MCF 10A (cell line): ENCODE measurements at places on chromosomes 3 and 15. TPM values are rescaled to one million over a fixed set of nuclear protein-coding genes. Genes with fewer than 3 reads are reported as not detected.

Gene POU1F1
- not detected in 2 replicates for total RNA-seq

Gene DVL3
- 73.4 and 74.5 TPM in 2 replicates for total RNA-seq

Gene USP19
- total RNA-seq = 39.3 and 51.4 TPM in 2 replicates

Gene USP13
- total RNA-seq = 9.7 and 11.6 TPM in 2 replicates

Gene UPK1B
- not detected in 2 replicates for total RNA-seq

Gene AGTR1
- total RNA-seq = not detected in 2 replicates

DNA sequence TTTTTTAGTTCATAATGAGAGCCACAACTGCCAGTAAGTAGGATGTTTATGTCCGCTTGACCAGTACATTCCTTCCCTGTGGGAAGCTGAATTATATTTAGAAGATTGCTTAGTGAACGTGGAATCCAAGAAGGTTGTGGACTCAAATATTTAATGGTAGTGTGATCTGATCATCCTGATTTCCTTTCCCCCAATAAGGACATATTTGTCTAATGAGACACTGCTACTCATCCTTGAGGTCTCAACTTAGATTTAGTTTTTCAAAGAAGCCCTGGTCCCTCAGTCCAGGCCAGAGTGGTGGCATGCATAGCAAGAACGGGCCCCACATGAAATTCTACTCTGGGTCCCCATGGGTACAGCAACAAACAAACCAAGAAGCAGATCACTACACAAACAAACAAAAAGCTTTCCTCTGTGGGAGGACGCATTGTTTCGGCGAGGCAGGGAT is 60.8 kb downstream of the USP13 start:
- no peak for DNase-seq
- H3K4me1 ChIP-seq = no peaks in the 10 kb centered on the region
- H3K4me3 ChIP-seq = no peak overlapping the region
- peaks cover 25% of the 10 kb centered on the region for H3K36me3 ChIP-seq
- H3K27me3 ChIP-seq = no peaks in the 10 kb centered on the region
- no peak overlapping the region for H3K27ac ChIP-seq

DNA sequence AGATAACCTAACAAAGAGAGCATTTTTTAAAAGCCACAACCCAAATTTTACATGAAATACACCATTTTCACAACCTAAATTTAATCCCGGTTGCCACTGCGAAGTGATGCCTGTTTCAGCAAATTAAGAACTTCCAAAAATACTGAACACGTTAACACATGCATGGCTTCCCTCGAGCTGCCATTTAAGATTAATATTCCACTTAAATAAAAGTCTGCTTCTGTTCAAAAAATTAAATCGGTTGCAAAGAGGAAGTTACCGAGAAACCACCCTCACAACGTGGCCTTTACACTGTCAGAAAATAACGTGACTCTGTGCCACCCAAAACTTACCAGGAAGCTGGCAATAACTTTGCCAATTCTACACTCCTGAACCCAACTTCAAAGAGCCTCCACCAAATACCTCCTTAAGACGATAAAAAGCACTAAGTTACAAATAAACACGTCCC is 1.2 kb downstream of the TBL1XR1 start:
- peak overlapping the region; percentile 89 for H3K27ac ChIP-seq
- H3K4me1 ChIP-seq = peaks cover 28% of the 10 kb centered on the region
- H3K27me3 ChIP-seq = no peaks in the 10 kb centered on the region
- H3K4me3 ChIP-seq = peak overlapping the region; percentile 97
- peak; percentile 29 for DNase-seq

- no peak overlapping the region for H3K27ac ChIP-seq
- no peak for DNase-seq
- H3K4me1 ChIP-seq = no peaks in the 10 kb centered on the region
- H3K4me3 ChIP-seq = no peak overlapping the region
- H3K36me3 ChIP-seq = no peaks in the 10 kb centered on the region
These were observed 270.3 kb upstream of the RORA start for GRCh38 chr15:61499376-61499775.

DNA sequence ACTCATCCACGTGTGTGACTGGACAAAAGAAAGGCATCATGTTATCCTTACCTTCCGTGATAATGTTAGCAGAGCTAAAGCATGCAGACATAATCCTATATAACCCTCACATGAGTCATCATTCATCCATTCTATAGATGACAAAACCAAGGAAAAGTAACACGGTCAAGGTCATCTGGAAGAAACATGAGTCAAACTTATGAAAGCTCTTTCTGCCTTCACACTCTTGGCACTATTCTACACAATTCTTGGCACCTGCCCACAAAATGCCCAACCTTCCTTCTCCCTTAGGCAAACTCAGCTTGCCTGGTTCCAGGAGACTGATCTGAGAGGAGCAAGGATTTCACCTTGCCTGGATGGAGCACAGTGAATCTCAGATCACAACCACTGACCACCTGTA is 66.9 kb downstream of the PRICKLE2 start:
- peaks cover 35% of the 10 kb centered on the region for H3K4me1 ChIP-seq
- H3K27ac ChIP-seq = peak overlapping the region; percentile 39
- no peaks in the 10 kb centered on the region for H3K27me3 ChIP-seq
- no peak overlapping the region for H3K4me3 ChIP-seq

DNA sequence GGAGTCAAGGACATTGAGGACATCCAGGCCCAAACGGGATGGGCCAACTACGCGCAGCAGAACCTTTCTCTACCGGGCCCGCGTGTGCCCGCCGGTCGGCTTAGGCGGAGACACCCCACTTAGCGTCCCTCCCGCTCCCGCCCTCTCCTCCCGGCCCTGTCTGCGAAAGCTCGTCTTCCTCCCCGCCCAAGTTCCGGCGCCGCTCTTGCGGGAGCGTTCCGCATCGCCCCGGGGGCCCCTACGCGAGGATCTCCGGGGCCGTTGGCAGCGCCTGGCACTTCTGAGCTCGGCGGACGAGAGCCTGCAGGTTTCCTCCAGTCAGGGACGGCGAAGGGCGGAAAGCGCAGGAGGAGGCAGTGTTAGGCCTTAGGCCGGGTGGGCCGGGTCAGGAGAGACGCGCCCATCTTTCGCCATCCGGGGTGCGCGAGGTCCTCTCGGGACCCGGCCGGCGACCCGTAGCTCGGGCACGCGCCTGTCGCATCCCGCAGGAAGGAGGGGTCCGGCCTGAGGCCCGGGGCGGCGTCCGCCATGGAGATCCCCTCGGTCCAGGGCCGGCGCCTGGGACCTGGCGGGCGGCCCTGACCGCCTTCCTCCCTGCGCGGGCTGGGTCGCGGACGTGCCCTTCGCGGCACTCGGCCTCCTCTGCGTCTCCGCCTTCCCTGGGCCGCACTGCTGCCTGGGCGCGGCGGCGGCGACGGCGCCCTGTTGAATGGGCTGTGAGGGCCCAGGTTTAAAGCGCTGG is at the start of gene FEM1B:
FEM1B (plus strand) TSS at position 143 of the 742 bp plus-strand sequence. CDS start 673 bp downstream, outside the sequence.
- peak; percentile 92 for DNase-seq
- H3K4me1 ChIP-seq = peaks cover 55% of the 10 kb centered on the region
- H3K27ac ChIP-seq = peak within 1 kb of the TSS; percentile 99
- peak within 1 kb of the TSS; percentile 85 for H3K4me3 ChIP-seq

DNA sequence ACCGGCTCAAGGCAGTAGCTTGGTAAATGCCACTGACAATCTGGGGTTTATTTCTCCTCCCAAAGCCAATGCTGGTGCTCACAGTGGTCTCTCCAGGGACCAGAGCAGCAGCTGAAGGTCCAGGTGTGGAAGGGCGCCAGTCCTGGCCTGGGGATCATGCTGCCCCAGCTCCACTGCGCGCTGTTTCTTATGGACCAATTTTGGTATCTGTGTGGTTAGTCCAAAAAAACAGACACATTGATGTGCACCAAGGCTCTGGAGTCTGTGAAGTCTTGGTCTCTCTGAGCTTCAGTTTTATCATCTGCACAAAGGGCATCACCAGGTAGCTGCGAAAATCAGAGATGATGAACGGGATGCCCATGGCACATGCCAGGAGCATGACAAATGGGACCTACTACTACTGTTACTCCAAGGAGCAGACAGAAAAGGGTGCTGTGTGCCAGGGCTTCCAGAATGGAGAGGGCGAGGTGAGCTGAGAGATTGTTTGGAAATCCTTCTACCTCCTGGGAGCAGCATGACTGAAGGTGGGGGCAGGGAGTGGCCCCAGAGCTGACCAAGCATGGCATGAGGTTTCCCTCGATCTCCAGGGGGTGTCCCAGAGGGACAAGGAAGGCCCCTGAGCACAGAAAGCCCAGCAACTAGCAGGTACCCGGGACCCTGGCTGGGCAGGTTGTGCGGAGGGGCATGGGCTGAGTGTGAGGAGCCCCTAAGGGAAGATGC is 134.3 kb upstream of the PRR20G start:
- peaks cover 70% of the 10 kb centered on the region for H3K27me3 ChIP-seq
- no peak overlapping the region for H3K27ac ChIP-seq
- no peaks in the 10 kb centered on the region for H3K4me1 ChIP-seq
- H3K36me3 ChIP-seq = no peaks in the 10 kb centered on the region
- DNase-seq = no peak

GRCh38 chr3:133192967-133193366 is 154.8 kb downstream of the TMEM108 start:
- no peak overlapping the region for H3K27ac ChIP-seq
- no peak for DNase-seq
- H3K27me3 ChIP-seq = peaks cover 15% of the 10 kb centered on the region
- H3K4me3 ChIP-seq = no peak overlapping the region

DNA sequence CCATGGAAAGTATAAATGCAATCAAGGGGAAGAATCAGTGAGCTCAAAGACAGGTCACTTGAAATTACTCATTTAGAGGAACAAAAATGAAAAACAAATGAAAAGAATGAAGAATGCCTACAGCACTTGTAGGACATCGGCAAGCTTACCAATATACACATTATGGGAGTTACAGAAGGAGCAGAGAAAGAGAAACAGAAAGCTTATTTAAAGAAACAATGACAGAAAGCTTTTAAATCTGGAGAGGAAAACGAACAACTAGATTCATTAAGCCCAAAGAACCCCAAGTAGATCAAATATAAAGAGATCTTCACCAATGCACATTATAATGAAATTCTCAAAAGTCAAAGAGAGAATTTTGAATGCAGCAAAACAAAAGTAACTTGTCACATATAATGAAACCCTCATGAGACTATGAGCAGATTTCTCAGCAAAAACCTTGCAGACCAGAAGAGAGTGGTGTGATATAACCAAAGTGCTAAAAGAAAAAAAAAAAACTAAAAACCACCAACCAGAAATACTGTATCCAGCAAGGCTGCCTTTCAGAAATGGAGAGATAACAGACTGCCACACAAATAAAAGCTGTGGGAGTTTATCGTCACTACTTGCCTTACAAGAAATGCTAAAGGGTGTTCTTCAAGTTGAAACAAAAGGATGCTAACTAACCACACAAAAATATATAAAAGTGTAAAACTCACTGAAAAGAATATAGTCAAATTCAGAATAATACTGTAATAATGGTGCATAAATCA is 63.1 kb downstream of the MYH15 start:
- H3K36me3 ChIP-seq = no peaks in the 10 kb centered on the region
- DNase-seq = no peak
- no peak overlapping the region for H3K27ac ChIP-seq

- H3K27ac ChIP-seq = peak overlapping the region; percentile 70
- no peaks in the 10 kb centered on the region for H3K27me3 ChIP-seq
- DNase-seq = no peak
- peaks cover 30% of the 10 kb centered on the region for H3K4me1 ChIP-seq
- peak overlapping the region; percentile 93 for H3K4me3 ChIP-seq
These were observed 662 bp downstream of the UBL7 start for GRCh38 chr15:74460298-74460697.

DNA sequence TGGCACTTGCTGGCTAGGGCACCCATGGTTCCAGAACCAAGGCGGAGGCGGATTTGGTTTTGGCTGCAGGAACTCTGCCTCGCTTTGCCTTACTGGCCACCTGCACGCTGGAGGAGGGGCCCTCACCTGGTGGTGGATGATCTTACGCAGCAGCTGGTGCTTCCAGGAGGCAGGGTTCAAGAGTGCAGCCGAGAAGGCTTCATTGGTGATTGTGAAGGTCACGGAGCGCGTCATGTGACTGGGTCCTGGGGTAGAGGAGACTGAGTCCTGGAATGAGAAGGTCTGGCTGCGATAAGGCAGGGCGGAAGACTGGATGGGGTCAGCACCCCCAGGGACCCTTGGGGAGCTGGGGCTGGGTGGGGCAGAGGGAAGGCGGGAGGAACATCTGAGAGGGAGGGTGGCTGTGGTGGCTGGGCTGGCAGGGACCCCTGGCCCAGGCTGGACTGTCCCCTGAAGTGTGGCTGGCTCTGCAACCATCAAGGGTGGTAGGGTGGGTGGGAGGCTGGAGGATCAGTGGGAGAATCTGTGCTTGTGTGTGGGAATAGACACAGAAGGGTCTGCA is 25.8 kb upstream of the GOLGA6C start:
- no peak for DNase-seq
- H3K27me3 ChIP-seq = peaks cover 48% of the 10 kb centered on the region
- H3K4me1 ChIP-seq = no peaks in the 10 kb centered on the region
- no peak overlapping the region for H3K4me3 ChIP-seq
- H3K27ac ChIP-seq = no peak overlapping the region

DNA sequence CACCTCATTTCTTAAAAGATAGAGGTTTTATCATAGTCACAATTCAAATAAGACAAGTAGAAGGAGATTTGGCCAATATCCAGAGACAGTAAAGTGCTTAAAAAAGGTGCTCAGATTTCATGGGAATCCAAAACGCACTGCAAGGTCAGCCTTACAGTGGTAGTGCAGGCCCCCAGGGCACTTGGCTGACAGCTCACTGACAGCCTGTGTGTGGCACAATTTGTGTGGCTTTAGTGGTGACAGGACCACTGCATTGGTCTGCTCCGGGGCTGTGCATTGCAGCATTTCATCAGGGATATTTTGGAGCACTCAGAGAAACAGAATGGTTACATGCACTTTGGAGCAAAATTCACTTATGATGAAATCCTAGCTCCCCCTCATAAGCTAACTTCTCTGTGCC is 544.3 kb downstream of the NTRK3 start:
- H3K4me3 ChIP-seq = no peak overlapping the region
- no peaks in the 10 kb centered on the region for H3K27me3 ChIP-seq
- H3K4me1 ChIP-seq = no peaks in the 10 kb centered on the region

- H3K4me3 ChIP-seq = no peak overlapping the region
- no peak for DNase-seq
- no peaks in the 10 kb centered on the region for H3K4me1 ChIP-seq
- peaks cover 68% of the 10 kb centered on the region for H3K36me3 ChIP-seq
These were observed 63.9 kb downstream of the RBM6 start for GRCh38 chr3:50003824-50004223.

DNA sequence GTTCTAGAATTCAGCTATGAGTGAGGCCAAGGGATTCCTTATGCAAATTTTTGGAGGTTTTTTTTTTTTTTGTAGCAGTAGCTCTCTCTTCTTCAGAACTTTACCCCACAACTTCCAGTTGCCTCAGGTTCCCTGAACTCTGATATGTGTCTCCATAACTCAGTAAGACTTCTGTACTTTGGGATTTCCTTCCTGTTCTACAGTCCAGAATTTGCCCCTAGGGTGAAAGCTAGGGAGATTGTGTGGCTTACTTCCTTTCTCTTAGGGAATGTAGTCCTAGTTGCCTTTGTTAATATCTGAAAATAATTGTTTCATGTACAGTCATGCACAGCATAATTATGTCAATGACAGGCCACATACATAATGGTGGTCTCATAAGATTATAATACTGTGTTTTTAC is 30.8 kb downstream of the LRRC28 start:
- no peak overlapping the region for H3K27ac ChIP-seq
- no peaks in the 10 kb centered on the region for H3K27me3 ChIP-seq
- no peaks in the 10 kb centered on the region for H3K4me1 ChIP-seq
- H3K36me3 ChIP-seq = no peaks in the 10 kb centered on the region
